ENCODE measurements at places on chromosomes 3 and 15. TPM values are rescaled to one million over a fixed set of nuclear protein-coding genes. Genes with fewer than 3 reads are reported as not detected.

The MRPS25 gene
- total RNA-seq, result 82.7 TPM

The KNL1 gene
- total RNA-seq, result 8.0 TPM

DNA sequence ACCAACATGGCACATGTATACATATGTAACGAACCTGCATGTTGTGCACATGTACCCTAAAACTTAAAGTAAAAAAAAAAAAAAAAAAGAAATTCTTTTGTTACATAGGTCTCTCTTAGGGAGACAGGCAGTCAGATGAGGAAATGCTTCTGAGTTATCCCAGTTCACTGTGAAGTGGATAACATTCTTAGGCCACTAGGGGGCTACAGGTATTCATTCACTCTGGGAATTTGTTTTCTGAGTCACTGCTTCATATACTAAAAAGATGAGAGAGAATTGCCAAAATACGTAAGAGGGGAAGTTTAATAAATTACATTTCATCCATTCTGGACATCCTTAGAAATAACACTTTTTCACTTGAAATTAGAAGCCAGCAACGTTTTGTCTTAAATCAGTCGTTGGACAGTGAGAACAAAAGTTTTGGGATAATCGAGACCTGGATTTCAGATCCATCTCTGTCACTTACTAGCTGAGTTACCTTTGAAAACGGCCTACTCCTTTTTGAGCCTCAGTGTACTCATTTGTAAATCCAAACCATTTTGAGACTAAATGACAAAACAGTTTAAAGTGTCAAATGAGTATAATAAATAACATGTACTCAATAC is 738.4 kb upstream of the ALCAM start:
- DNase-seq, result no peak

DNA sequence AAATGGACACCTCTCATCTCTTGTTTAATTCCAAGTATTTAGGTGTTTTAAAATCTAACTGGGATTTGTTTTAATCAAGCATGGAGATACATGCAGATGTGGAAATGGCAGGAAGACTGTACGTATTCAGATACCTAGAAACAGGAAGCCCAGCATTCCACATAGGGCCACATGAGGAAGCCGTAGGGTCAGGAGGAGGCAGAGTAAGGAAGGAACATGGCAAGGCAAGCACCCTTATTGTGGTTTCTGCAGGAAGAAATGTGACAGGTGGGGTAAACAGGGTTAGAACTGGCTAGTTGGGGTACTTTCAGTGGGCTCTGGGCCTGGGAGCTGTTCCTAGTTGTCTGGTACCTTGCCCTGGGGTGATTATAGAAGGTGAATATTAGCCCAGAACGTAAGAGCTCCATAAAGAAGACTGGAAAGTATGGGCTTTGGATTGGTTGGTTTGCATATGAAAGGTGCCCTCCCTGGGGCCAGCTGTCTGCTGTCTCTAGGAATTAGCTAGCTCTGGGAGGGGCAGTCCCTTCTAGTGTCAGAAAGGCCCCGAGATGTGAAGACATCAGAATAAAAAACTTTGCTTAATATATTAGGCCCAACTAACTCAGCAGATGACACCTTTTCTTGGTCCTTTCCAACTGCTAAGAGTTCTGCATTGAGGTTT is 107.7 kb upstream of the CADPS start:
- no peak for DNase-seq

The ATP2C1 gene
- total RNA-seq, result 62.8 TPM

Data from left colon (tissue), 2 donors.